Activated CD4-positive, alpha-beta memory T cell treated with anti-CD3 and anti-CD28 coated beads, Interleukin-2, amount 10 ng/mL, durations not matched to agents 7 days and 5 days (primary cell): ENCODE measurements at places on chromosomes 13 and 19. TPM values are rescaled to one million over a fixed set of nuclear protein-coding genes. Genes with fewer than 3 reads are reported as not detected.

GRCh38 chr19:18156841-18157464, 4.0 kb downstream of the PIK3R2 start:
- DNase-seq: no peak
- H3K4me3 ChIP-seq: no peak overlapping the region
- H3K27me3 ChIP-seq: no peaks in the 10 kb centered on the region
- H3K27ac ChIP-seq: no peak overlapping the region
- peaks cover 5% of the 10 kb centered on the region for H3K36me3 ChIP-seq

GRCh38 chr13:21717817-21718216, 46.9 kb downstream of the FGF9 start:
- no peaks in the 10 kb centered on the region for H3K4me1 ChIP-seq
- no peak overlapping the region for H3K27ac ChIP-seq
- no peak for DNase-seq
- peaks cover 12% of the 10 kb centered on the region for H3K27me3 ChIP-seq
- H3K36me3 ChIP-seq: no peaks in the 10 kb centered on the region

DNA sequence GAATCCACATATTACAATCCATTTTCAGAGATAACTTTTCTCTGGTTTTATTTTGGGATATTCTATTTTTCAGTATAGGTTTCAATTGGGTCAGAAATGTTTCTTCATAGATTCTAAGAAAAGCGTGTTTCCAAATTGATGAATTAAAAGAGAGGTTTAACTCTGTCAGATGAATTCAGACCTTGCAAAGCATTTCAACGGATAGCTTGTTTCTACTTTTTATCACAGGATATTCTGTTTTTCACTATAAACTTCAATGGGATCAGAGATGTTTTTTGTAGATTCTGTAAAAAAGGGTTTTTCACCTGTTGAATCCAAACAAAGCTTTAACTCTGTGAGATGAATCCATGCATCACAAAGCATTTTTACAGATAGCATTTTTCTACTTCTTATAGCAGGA, 1498.1 kb downstream of the UQCRFS1 start:
- H3K4me3 ChIP-seq: no peak overlapping the region
- no peaks in the 10 kb centered on the region for H3K4me1 ChIP-seq
- no peaks in the 10 kb centered on the region for H3K27me3 ChIP-seq
- DNase-seq: no peak

DNA sequence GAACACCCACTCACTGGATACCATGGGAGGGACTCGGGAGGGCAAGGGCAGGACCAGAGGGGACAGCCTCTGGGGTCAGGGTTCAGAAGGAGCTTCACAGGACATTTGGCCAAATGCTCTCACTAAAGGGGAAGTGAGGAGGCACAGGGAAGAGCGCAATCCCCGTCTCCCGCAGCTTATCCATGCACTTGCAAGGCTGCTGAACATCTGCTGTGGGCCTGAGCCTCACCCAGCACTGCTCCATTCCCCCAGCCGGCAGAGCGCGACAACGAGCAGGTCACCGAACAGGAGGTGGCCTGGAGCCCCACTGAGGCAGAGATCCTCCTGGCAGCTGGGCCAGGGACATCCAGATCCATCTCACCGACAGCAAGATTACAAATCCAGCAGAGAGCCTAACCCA, 23.3 kb downstream of the ELAVL1 start:
- peaks cover 20% of the 10 kb centered on the region for H3K36me3 ChIP-seq
- H3K27ac ChIP-seq: no peak overlapping the region
- H3K4me1 ChIP-seq: no peaks in the 10 kb centered on the region
- H3K4me3 ChIP-seq: no peak overlapping the region

- no peak overlapping the region for H3K4me3 ChIP-seq
- no peaks in the 10 kb centered on the region for H3K36me3 ChIP-seq
- no peak for DNase-seq
- no peaks in the 10 kb centered on the region for H3K4me1 ChIP-seq
- H3K27ac ChIP-seq: no peak overlapping the region
Observed at GRCh38 chr13:76711550-76712182, 174.5 kb downstream of the KCTD12 start.

DNA sequence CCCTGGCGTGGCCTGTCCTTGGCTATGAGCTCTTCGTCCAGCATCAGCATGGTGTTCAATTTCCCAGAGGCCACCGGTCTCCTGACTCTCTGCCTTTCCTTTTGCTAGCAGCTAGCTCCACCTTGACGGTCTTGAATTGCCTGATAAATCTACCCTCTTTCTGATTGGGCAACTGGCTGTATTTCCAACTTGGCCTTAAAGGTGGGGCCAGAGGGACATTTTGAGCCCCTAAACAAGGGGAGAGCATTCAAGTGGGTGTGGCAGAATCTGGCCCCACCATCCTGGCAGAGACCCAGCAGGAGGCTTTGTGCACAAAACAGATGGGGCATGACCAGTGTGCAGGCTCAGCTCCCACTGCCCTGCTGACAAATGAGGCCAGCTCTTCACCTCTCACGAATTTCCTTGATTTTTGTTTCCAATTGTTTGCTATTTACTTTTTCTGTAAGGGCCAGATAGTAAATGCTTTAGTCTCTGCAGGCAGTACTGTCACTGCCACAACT, 148.9 kb upstream of the VSTM2B start:
- no peak overlapping the region for H3K27ac ChIP-seq
- no peaks in the 10 kb centered on the region for H3K36me3 ChIP-seq
- DNase-seq: peak; percentile 8
- no peaks in the 10 kb centered on the region for H3K4me1 ChIP-seq
- H3K27me3 ChIP-seq: peaks cover 12% of the 10 kb centered on the region
- H3K4me3 ChIP-seq: no peak overlapping the region

- H3K36me3 ChIP-seq: no peaks in the 10 kb centered on the region
- peaks cover 28% of the 10 kb centered on the region for H3K27me3 ChIP-seq
- peaks cover 11% of the 10 kb centered on the region for H3K4me1 ChIP-seq
- H3K27ac ChIP-seq: no peak overlapping the region
Observed at GRCh38 chr19:35341565-35342225, 6.0 kb upstream of the FFAR1 start.

- no peaks in the 10 kb centered on the region for H3K4me1 ChIP-seq
- no peak overlapping the region for H3K4me3 ChIP-seq
- DNase-seq: no peak
- no peak overlapping the region for H3K27ac ChIP-seq
- no peaks in the 10 kb centered on the region for H3K36me3 ChIP-seq
Observed at GRCh38 chr13:50168786-50169185, 153.5 kb downstream of the KCNRG start.

Gene C13orf42
- not detected for total RNA-seq

Gene NMRK2
- not detected for total RNA-seq
